ENCODE measurements at places on chromosomes 12 and 14.

- DNase-seq = no peak
Measured at GRCh38 chr12:111283521-111283920, 85.4 kb downstream of the PHETA1 start.

DNA sequence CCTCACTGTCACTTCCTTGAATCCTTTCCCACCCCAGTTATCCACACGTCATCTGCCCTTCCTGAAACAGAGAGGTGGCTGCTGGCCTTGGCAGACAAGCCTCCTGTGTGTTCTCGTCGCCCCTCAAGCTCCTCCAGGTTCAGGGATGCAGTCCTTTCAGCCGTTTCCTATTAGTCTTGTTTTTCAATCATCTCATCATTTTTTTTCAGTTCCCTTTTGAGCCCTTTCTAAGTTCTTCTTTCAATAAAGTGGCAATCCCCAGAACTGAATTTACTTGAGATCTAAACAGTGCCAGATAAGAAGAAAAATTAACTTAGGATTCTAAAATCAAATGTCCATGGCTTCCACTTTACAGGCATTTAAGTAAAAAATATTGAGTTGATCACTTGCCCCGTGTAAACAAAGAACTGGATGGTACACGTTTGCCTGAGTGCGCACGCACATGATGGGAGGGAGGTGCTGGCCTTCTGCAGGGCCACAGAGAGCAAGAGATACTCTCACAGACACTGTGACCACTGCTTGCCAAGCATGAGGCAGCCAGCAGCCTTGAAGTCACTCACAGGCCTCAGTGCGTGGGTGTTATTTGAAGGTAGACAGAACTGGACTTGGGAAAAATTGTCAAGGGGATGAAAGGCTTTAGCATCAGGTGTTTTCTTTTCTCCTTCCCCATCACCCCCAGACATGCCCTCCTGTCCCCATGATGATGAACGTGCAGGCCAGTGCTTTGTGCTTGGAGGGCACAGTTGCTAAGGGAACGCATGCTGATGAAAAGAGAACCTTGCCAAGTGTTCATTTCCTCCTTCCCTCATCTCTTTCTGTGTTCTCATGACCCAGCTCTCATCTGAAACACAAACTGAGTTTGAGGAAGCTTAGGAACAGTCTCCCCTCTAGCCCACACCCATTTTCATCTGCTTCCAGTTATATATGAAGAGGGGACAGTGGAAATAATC is 408.3 kb downstream of the EGLN3 start:
- DNase-seq = no peak

DNA sequence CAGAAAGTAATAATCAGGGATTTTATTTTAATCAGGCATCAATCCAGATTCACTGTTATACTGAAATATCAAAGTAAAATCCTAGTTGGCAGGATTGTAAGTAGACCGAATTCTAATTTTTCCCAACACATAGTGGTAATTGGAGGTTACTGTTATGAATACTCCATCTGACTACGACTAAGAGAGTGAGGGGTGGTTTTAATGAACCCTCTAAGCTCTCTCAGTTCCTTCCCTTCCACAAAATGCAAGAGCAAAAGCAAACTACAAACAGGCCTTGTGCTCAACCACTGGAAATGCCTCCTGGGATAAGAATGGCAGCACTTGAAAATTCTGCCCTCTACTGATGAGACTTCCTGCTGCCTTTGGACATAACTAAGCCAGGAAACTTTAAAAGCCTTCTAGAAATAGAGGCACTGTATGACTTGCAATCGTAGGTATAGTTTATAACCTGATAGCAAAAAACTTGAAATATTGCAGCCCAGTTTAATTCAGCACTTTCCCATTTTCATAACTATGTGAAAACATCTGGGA is 184.8 kb downstream of the SLC16A7 start:
- DNase-seq = no peak

DNA sequence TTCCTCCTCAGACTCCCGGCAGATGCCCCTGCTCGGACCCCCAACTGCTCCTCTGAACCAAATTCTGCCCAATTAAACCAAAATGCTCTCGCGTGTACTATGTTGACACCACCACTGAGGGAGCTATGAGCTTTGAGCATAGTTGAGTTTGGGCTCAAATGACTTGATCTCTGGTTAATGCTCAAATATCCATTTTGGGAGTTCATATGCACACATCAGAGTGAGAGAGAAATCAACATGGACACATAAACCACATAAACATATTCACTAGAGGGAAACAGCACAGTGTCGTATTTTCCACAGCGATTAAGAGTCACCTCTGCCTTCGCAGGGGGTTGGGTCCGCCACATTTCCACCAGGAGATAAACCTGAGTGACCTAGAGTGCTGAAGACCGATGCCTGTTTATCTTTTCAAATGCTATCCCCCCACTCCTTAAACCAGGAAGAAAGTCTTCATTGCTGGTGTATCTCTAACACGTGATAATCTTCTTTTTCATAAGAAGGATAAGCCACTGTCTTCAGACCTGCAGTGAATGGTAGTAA is 59.4 kb upstream of the FOXN3 start:
- DNase-seq = no peak

DNA sequence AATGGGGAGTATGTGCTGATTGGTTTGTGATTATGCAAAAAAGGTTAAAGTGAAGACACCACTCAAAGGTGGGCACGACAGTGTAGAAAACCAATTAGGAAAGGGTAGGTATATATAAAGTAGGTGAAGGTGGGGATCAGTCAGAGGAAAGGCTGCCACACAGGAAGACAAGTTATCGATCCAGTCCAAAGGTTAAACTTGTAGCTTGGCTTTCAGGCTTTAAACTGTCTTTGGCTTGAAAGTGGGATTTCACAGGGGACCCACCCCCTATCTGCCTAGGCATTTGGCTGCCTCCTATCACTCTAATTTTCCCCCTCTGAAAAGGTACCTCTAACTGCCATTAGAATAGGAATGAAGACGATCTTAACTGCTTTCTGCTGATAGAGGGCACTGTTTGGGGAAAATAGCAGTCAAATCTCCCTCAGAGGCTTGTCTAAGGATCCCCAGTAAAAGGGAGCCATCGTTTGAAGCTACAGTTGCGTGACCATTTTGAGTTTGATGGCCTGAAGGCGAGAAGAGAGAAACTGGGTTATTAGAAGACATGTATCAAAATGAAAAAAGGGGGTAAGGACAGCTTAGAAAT is 250.2 kb downstream of the GPHN start:
- DNase-seq = no peak

DNA sequence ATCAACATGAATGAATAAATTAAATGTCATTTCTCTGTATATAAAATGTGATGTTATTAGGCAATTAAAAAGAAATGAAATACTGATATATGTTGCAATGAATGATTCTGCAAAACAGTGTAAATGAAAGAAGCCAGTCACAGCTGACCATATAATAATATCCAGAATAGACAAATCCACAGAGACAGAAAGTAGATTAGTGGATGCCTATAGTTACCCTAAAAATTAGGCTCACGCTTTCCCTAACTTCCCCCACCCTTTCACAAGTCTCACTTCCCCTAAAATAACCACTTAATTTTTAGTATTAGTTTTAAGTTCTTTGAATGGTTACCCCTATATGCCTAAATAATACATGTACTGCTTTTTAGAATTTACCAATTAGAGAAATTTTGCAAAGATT is 348.9 kb upstream of the FAR2 start:
- no peak for DNase-seq

DNA sequence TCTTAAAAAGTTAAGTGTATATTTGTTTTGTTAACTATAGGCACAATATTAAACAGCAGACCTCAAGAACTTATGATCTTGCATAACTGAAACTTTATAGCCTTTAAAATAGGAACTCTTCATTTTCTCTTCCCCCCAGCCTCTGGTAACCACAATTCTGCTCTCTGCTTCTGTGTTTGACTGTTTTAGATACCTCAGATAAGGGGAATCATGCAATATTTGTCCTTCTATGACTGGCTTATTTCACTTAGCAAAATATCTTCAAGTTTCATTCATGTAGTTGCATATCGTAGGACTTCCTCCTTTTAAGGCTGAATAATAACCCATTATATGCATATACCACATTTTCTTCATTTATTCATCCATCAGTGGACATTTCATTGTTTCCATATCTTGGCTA is 131.3 kb downstream of the PTPRO start:
- no peak for DNase-seq

DNA sequence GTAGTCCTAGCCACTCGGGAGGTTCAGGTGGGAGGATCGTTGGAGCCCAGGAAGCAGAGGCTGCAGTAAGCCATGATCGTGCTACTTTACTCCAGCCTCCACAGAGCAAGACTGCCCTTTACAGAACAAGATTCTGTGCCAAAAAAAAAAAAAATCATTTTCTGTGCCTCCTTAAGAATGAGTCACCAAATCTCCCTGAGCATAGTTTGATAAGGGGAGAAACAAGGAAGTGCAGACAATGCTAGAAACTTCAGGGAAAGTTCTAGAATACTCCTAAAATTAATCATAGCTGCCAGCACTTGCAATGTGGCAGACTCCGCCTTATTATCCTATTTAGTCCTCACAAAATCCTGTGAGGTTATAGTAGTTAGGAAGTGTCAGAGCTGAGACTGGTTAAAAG is 74.5 kb downstream of the KCNK10 start:
- no peak for DNase-seq

Measured in activated CD8-positive, alpha-beta memory T cell treated with anti-CD3 and anti-CD28 coated beads for 4 hours (primary cell).